Esophagus mucosa (tissue), 1 donor: ENCODE measurements at places on chromosomes 11 and 22.
A peak's percentile ranks its signal among the peaks of the same experiment; 100 is the strongest.

DNA sequence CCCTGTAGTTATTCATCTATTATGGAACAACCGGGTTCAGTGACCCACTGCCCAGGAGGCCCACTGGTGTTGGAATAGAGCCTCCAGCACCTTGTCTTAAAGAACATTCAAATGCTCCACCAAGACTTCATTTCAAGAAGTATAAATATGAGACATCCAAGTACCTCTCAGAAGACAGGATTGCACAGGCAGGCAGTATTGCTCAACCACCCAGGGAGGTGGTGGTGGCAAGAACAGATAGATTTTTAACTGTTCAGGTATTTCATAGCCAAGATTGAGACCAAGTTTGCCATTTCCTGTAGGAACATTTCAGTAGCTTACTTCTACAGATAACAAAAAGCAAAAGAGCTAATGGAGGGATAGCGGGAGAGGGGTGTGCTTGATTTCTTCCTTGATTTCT, 78.7 kb downstream of the COMMD9 start:
- ATAC-seq = peak; percentile 34

- ATAC-seq = no peak
These were observed 54.6 kb downstream of the RPUSD4 start for GRCh38 chr11:126156814-126157213.

- no peak for ATAC-seq
These were observed 22.4 kb upstream of the FZD4 start for GRCh38 chr11:86977441-86978050.

GRCh38 chr11:288478-289397, at the start of gene PGGHG:
PGGHG (plus strand) TSS chr11:289126; CDS start chr11:289817, 691 bp downstream.
- peak; percentile 54 for ATAC-seq

DNA sequence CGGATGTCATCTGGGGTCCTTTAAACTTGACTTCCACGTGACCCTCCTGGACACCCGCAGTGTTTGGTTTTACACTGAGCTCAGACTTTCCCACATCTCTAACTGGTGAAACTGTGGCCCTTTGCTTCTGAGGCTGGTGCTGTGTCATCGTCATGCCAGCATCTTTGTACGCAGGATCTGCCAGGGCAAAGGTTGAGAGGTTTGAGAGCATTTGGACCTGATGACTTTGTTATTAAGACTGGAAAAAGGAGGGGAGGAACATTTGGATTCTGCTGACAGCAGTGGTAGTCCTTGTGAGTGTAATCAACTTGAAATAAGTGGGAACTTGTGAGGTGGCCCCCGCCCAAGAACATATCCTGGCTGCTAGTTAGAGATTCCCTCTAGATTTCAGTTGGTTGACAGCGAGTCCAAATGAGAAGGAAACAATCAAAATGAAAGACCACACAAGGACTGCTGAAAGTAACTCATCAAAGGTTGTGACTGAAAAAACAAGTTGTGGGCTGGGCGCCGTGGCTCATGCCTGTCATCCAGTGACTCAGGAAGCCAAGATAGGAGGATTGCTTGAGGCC, 102.5 kb downstream of the KIAA1671 start:
- ATAC-seq = no peak
